Activated T-cell treated with anti-CD3 and anti-CD28 coated beads, Interleukin-2, amount 50 U/mL, for 72 hours (primary cell): ENCODE measurements at places on chromosomes 12 and 14. TPM values are rescaled to one million over a fixed set of nuclear protein-coding genes. Genes with fewer than 3 reads are reported as not detected.

GRCh38 chr14:87797001-87797400, 196.0 kb downstream of the GALC start:
- no peak for DNase-seq

The RAB3IP gene
- 38.7 TPM for total RNA-seq

DNA sequence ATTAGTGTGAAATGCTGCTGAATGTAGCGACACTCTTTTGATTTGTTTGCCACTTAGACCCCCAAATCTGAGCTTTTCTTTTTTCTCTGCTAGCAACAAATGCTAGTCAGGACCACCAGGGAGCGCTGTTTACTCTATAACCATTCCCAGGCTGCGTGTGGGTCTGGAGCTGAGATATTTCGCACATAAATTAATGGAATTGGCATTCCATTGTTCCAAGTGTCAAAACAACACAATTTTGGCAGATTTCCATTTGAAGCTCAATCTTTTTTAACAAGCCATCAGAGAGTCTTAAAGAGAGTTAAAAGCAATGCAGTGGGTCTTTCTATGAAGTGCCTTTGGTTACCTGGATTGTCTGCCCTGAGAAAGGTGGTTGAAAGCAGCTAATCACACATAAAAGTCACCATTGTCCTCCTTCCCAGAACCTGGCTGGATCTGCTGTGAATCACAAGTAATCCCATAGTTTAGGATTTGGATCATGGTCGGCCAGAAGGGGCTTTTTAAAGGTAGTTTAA, 7.4 kb upstream of the TMEM132C start:
- peak; percentile 6 for DNase-seq

DNA sequence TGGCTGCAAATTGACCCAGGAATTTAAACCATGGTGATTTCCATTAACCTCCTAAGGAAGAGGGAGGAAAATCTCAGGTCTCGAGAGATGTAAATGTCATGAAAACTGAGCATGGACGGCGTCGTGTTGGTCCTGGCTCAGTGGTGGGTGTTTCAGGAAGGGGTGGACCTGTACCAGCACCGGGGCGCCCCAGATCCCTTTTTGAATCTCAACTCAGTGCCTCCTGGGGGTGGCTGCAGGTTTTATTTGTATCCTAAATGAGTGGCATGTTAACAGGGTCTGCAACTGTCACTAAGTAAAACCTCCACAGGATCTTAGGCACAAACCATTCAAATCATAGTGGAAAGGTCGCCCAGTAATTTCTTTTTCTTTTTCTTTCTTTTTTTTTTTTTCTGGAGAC, 101.3 kb downstream of the ASCL4 start:
- no peak for DNase-seq
